ENCODE measurements at places on chromosomes 12 and 14. TPM values are rescaled to one million over a fixed set of nuclear protein-coding genes. Genes with fewer than 3 reads are reported as not detected.
A peak's percentile ranks its signal among the peaks of the same experiment; 100 is the strongest.

TAS2R50 gene
- total RNA-seq = 0.67 TPM

DNA sequence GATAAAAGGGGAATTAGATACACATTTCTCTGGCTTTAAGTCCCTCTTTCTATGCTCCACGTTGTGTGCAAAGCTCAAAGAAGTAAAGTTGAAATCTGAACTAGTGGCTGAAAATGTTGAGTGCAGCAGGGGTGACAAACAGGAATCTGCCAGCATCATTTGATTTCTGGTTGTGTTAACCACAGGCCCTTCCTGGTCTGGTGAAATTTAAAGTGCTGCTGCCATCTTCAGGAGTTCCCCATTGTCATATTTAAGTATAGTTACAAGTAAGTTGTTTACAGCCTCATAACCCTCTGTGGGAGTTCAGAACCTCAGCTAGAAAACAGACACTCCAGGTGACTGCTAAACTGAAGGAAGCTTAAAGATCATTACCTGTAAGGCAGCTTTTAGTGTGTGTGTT lies 90.9 kb upstream of the CCDC196 start:
- no peaks in the 10 kb centered on the region for H3K27me3 ChIP-seq
- no peaks in the 10 kb centered on the region for H3K4me1 ChIP-seq
- peak; percentile 56 for DNase-seq
- H3K4me3 ChIP-seq = no peak overlapping the region
- H3K27ac ChIP-seq = no peak overlapping the region

COCH gene
- total RNA-seq = not detected

PTPRO gene
- total RNA-seq = 2.8 TPM

AKAP5 gene
- total RNA-seq = 0.50 TPM

NANOG gene
- not detected for total RNA-seq

Data from CD4-positive, alpha-beta T cell (primary cell).